ENCODE measurements at places on chromosomes 1 and 21.
A peak's percentile ranks its signal among the peaks of the same experiment; 100 is the strongest.

GRCh38 chr1:55820501-55820900, 605.3 kb upstream of the USP24 start:
- no peak for DNase-seq

- no peak for DNase-seq
Observed at GRCh38 chr1:12546771-12547585, 71.0 kb downstream of the DHRS3 start.

DNA sequence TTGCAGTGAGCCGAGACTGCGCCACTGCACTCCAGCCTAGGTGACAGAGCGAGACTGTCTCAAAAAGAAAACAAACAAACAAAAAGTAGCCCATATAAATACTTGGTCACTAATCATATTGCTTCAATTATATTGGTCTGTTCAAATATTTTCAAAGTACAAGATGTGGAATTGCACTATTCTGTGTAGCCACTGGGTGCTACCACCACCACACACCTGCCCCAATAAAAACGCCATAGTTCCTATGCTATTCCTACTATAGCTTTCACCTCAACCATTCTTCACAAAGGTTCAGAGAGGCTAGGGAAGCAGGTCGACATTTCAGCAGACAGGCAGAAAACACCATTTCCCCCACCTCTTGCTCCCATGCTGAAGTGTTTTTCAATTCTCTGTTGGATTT, 16.7 kb downstream of the NDC1 start:
- no peak for DNase-seq

DNA sequence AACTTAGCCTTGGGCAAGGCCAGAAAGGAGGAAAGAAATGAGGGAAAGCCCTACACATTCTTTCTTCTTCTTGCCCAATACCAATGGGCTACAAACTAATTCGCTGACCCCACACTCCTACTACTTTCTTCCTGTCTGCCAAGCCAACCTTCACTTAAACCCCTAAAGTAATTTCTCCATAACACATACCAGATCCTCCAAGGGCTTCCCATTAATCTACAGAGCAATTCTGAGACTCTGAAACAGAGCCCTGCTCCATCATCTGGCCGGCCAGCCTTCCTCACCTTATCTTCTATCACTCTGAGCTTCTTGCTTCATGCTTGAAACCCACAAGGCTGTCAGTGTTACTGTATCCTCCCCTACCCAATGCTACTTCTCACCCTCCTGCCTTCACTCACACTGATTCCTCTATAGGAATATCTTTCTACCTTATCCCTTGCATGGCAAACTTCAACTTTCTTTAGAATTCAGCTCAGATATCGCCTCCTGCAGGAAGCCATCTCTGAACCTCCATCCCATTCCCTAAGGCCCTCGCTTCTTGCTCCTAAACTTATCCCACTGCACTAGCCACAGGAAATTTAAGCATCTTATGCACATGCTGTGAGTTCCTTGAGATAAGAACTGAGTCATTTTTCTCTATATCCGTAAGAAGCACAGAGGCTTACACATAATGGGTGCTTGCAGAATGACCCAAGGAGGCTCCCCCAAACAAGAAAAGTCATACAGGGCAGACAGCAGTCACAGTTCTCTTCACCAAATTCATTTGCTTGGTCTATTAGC, 81.9 kb downstream of the JAK1 start:
- DNase-seq, result no peak

- peak; percentile 57 for DNase-seq
Observed at GRCh38 chr1:53121319-53122172, 20.9 kb downstream of the SLC1A7 start.

- DNase-seq, result no peak
Observed at GRCh38 chr1:5273280-5274003, 619.0 kb downstream of the AJAP1 start.

- no peak for DNase-seq
Observed at GRCh38 chr1:53148123-53148522, 5.7 kb upstream of the SLC1A7 start.

DNA sequence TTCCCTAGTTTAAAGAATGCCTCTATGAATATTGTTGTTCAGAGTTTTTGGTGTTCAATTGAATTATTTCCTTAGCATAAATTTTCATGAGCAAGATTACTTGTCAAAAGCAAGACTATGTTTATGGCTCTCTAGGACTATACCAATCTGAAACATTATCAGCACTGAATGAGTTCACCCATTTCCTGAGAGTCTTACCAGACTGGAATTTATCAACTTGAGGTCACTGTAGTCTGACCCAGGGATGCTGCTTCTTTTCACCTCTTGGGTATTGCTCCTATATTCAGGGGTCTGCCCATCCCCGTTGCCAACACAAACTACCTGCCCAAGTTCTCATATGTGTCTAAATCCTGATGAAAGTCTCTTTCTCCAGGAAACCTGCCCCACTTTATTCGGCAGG, 42.6 kb downstream of the OPTC start:
- DNase-seq, result no peak

GRCh38 chr1:98502937-98503336, 158.6 kb upstream of the SNX7 start:
- no peak for DNase-seq

- no peak for DNase-seq
Observed at GRCh38 chr1:104624538-104624937, 874.8 kb downstream of the AMY1C start.

GRCh38 chr1:182086136-182086535, 24.6 kb upstream of the ZNF648 start:
- DNase-seq, result no peak

DNA sequence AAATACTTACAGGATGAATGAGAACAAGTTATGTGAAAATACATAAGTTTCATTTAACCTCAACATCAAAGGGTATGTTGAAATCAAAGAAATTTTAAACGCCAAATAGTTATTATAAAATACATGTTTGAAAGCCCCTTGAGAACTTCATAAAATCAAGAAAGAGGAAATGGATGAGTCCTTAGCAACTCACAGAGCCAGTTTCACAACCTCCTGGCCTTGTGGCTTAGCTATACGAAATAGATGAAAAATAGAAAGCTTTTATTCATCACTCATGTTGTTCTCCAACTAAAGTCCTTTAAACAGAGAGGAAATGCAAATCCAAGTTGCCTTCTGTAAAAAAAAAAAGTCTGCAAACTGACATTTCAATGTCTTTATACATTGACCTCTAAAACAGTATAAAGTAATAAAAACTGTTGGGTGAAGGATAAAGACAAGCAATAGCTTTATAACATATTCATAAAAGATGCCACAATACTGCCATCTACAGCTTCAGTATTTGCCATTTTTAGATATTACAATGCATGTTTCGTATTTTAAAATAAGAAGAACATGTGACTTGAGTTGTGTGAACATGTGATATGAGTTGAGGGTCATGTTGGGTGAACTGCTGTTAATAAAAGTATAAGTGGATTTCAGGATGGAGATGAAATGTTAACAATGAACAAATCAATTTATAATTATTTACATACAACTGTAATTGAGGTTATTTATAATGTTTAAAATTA, 847.8 kb downstream of the MRPL39 start:
- DNase-seq, result no peak

GRCh38 chr1:87951852-87952251, 623.2 kb downstream of the LMO4 start:
- no peak for DNase-seq

- DNase-seq, result no peak
Observed at GRCh38 chr1:26031611-26032220, 10.1 kb downstream of the EXTL1 start.

DNA sequence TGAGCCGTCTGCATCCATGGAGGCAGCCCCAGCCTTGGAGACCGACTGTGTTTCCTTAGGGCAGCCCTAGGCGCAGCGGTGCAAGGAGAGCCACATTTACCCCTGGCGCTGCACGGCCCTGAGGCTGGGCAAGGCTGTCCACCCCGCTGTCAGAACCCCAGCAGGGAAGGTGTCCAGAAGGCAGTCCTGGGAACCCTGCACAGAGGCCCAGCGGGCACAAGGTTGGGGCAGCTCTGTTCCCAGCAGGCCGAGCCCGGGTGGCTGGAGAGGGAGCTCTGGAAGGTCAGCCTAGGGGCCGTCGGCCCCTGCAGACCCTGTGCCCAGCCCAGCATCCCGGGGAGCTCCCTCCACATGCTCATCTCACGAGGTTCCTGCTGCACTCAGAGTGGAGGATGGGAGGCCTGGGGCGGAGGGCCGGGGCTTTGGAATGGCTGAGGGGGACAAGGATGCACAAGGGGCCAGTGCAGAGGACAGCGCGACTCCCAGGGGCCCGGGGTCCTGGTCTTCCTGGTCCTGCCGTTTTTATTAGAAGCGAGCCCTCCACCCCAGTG, 19.9 kb upstream of the SAMD11 start:
- no peak for DNase-seq

DNA sequence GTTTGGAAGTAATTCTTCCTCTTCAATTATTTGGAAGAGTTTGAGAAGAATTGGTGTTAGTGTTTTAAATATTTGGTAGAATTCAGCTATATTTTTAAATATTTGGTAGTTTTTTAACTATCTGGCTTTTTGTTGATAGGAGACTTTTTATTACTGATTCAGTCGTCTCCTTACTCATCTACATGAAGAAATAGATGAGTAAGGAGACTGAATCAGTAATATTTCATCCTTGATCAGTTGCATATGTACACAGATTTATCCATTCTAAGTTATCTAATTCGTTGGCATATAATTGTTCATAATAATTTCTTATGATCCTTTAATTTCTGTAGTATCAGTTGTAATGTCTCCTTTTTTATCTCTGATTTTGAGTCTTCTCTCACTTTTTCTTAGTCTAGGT, 224.1 kb downstream of the GPR52 start:
- no peak for DNase-seq

GRCh38 chr1:170126696-170127095, 19.1 kb upstream of the NTMT2 start:
- no peak for DNase-seq

DNA sequence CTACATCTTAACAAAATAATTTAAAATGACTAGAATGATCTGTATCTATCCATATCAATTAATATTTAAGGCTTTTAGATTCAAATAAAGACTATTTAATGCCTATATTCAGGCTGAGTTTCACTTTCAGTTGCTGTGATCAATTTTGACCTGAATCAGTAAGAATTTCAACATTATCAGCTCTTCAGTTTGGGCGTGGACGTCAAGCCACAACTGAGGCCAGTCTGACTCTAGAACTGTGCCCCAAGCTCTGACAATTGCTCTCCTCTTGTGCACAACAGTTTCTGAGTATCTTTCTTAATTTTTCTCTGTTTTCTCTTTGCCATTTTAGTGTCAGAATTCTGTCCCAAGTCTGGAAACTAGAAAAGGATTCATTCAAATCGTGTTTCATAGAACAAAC, 1095.5 kb downstream of the PLA2G4A start:
- DNase-seq, result no peak

GRCh38 chr1:111576547-111576946, 43.0 kb upstream of the RAP1A start:
- no peak for DNase-seq

DNA sequence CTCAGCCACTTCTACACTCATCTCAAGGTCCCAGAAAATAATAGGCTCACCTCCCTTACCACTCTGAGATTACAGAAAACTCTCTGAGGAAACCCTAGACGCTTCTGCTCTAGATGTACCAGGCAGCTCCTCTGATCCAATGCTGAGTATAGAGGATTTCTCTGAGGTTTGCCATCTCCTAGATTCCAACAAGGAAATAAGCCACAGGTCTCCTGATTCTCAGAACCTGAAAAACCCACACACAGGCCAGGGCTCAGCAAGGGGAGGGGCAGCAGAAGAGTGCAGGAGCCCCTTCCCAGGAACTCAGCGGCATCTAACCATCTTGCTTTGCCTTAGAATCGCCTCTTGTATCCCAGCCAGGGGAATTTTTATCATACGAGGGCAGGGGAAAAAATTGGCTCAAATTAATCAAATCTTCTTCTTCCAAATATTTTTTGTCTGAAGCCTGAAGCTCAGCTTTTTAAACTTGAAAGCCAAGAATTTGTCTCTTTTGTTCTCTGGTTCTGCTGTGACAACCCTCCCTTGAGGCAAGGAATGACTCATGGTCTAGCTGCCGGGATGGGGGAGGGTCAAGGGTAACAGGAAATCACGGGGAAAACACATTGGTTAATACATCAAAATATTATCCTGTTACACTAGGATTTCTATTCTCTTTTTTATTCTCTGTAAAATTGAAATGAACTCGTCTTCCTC, 30.8 kb downstream of the GORAB start:
- DNase-seq, result peak; percentile 24

GRCh38 chr1:248812736-248813425, 12.8 kb downstream of the SH3BP5L start:
- DNase-seq, result no peak

- no peak for DNase-seq
Observed at GRCh38 chr1:42456754-42457089, 379 bp downstream of the PPCS start.

- DNase-seq, result no peak
Observed at GRCh38 chr1:154272999-154273563, 652 bp downstream of the HAX1 start.

DNA sequence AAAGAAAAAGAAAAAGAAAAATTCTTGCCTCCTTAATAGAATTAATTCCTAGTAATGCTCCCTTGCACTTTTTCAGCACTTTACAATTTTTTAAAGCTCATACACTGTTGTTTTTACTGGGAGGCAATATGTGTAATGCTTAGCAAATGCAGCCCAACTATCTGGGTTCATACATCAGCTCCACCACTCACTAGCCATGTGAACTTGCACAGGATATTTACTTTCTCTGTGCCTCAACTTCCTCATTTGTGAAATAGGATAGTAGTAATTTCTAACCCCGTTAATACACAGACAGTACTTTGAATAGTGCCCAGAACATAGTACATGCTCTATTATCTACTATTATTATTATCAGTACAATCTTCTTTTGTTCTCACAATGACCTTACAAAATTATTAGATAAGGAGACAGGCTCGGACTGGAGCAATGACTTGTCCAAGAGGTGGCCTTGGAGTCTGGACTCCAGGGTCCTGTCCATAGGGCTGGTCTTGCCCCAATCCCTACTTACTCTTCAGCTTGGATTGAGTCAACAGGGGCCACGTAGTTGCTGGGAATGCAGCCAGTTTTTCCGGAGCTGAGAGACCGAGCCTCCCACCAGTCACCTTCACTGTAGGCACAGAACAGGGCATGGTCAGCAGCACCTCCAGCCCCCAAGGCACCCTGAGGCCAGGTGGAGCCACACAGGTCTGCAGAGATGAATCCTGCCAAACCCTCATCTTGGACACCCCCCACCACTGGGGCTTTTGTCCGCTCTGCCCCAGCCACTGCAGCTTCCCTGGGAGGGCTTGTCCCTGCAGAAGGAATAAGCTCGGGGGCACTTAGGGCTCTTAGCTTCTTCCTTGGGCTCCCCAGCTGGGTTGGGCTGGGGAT, 13.7 kb downstream of the FGR start:
- DNase-seq, result no peak

- DNase-seq, result no peak
Observed at GRCh38 chr1:33336580-33336979, 15.7 kb upstream of the A3GALT2 start.

GRCh38 chr1:86061551-86061990, 95.0 kb downstream of the COL24A1 start:
- DNase-seq, result no peak

- DNase-seq, result no peak
Observed at GRCh38 chr1:54271341-54271740, 71.4 kb downstream of the MRPL37 start.

DNA sequence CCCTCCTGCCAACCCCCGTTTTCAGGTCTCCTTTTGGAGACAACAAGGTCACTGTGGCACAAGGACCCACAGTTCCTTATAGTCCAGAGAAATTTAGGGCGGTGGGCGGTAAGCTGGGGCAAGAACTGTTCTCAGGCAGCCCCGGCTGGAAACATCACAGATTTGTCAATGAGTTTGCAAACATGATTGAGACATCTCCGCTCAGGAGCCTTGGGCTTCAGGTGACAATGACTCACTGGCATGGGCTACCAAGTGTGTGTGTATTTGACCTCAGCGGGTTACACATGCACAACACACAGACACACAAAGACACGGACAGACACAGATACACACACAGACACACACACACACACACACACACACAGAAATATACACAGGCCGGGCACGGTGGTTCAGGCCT, 58.2 kb upstream of the ABCG1 start:
- no peak for DNase-seq
